ENCODE measurements at places on chromosomes 4 and X. TPM values are rescaled to one million over a fixed set of nuclear protein-coding genes. Genes with fewer than 3 reads are reported as not detected.

The CXCL6 gene
- 0.42 TPM for total RNA-seq

The PLAC1 gene
- total RNA-seq: not detected

The AFM gene
- not detected for total RNA-seq

The CPLX1 gene
- 16.5 TPM for total RNA-seq

The XAGE2 gene
- total RNA-seq: not detected

The PRDM5 gene
- 9.2 TPM for total RNA-seq

The GAGE2A gene
- total RNA-seq: not detected
